AG04449 (cell line): ENCODE measurements at places on chromosomes 2 and 18.

DNA sequence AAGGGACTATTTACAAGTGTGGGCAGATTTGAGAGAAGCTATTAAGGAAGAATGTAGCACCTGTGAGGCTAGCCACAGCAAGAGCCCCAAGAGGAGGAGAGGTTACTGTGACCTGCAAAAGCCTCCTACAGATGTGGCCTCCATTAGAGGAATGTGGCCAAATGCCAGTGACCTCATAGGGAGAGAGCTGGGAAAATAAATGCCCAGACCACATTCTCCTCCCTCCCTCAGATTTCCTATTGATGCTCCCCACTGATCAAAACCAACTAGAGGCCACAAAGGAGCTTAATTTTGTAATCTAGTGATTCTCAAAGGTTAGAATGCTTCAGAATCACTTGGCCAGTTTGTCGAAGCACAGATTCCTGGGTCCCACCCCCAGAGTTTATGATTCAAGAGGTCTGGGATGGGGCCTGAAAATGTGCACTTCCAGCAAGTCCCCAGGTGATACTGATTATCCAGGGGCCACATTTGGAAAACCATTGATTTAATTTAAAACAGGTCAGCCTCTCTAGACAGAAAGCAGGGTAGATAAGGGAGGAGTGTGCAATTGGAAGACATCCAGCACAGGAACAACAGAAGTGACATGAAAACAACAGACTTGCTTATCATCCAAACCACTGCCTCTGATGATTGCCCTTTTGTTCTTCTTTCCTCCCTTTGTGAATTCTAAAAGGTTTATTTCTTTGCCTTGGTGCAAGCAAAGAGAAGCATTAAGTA lies 61.2 kb upstream of the RBBP8 start:
- DNase-seq = no peak

DNA sequence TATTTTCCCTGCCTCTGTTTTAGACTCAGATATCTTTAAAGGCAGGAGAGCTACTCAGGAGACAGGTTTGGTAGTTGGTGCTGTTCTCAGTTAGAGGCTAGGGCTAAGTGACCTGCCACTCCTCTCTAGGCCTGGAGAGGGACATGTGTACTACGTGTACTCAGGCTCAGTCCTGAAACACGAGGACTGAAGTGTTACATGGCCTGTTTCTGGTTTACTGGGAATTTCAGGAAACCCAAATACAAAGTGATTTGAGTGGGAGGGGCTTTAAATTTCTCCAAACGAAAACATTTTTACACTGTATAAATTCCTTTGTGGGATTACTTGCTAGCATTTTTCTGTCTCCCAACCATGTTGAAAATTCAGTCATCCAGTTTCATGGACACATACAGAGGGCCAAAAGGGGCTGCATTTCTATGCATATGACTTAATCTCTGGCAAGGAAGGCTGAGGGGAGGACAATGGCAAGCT lies 343.3 kb downstream of the CYP26B1 start:
- no peak for DNase-seq

- DNase-seq = no peak
These were observed 863.3 kb downstream of the CNTNAP5 start for GRCh38 chr2:124888431-124888830.

DNA sequence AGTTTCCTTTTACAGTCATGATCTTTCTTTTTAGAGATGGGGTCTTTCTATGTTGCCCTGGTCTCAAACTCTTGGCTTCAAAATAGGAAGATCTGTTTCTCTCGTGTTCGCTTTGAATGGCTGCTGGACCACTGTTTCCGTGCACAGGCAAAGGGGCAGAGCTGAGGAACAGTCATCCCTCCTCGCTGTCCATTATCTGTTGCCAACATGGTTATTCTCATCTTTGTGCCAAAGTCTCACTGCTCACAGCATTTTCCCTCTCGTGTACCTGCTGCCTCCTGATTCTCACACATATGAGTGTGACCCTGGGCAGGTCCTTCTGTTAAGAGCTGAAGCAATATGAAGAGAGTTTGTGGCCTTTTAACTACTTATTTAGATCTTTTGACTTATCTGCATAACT lies 28.0 kb upstream of the CCNYL1 start:
- DNase-seq = no peak
